ENCODE measurements at places on chromosomes 3 and 15.

DNA sequence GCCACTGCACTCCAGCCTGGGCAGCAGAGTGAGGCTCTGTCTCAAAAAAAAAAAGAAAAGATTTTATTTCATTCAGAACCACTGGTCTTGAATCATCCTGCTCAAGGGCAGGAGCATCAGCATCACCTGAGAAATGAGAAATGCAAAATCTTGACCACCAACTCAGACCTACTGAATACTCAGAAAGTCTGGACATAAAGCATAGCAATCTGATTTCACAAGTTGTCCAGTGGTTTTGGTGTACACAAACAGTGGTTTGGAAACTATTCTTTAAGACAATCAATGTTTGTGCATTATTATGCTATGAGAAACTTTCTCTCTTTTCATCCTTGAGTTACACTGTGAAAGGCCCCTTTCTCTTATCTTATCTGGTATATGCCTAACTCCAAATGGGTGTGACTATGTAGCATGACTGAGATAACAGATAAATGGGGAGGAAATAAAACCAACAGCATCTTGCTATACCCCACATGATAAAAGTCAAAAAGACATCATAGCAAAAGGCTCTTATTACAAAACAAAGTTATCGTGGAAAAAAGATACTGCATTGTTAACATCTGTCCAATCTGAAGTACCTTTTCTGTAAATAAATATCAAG is 174.2 kb upstream of the STT3B start:
- DNase-seq: no peak

DNA sequence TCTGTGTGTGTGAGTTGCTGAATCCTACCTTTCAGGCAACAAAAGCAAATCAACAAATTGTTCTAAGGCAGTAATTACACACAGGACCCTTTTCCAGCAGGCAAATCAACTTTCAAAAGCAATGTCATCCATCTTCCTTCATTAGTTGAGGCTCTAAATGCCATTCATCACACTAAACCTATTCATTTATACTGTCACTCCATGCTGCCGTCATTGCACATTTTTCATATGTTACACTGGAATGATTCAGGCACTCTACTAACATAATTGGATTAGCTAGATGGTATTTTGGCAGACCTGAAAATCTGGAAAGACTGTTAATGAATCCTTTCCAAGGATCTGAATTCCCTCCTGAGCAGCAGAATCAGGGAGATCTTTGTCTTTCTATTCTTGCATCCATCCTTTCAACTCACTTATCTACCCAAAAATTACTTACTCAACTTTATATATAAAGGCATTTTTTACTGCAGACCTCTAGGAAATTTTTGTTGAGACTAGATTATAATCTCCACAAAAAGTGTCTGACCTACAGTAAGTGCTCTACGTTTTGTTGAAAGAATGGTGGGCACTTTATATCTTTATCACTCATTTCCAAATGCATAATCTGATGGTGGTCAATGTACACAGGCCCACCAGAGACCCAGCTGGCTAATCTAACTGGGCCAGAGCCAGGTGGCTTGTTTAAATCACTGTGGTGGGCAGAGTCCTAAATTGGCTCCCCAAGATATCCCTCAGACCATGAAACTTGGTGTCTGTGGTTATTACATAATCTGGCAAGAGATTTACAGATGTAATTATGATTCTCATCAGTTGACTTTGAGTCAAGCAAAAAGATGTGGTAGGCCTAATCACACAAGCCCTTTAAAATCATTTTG is 25.0 kb downstream of the MIX23 start:
- DNase-seq: no peak

- no peak for DNase-seq
Observed at GRCh38 chr3:159852266-159852665, 136.4 kb upstream of the IL12A start.

- DNase-seq: peak; percentile 77
Observed at GRCh38 chr3:108125550-108126071, 34.8 kb upstream of the CD47 start.

- no peak for DNase-seq
Observed at GRCh38 chr3:30511524-30512251, 94.7 kb upstream of the TGFBR2 start.

DNA sequence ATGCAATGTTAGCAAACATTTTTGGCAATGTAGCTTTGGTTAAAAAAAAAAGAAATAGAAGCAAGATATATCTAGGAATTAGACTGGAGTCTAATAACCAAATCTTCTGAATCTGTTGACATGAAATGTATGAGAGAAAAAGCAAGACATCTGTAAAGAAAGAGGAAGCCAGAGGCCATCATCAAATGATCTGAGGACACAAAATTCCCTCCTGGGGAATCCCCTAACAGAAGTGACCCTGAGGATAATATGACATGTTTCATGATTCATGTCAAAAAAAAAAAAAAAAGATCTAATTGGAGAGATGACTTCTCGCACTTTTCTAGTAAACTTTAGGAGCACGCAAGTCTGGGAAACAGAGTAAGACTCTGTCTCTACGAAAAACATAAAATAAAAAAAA is 70.9 kb downstream of the IMPG2 start:
- DNase-seq: no peak

DNA sequence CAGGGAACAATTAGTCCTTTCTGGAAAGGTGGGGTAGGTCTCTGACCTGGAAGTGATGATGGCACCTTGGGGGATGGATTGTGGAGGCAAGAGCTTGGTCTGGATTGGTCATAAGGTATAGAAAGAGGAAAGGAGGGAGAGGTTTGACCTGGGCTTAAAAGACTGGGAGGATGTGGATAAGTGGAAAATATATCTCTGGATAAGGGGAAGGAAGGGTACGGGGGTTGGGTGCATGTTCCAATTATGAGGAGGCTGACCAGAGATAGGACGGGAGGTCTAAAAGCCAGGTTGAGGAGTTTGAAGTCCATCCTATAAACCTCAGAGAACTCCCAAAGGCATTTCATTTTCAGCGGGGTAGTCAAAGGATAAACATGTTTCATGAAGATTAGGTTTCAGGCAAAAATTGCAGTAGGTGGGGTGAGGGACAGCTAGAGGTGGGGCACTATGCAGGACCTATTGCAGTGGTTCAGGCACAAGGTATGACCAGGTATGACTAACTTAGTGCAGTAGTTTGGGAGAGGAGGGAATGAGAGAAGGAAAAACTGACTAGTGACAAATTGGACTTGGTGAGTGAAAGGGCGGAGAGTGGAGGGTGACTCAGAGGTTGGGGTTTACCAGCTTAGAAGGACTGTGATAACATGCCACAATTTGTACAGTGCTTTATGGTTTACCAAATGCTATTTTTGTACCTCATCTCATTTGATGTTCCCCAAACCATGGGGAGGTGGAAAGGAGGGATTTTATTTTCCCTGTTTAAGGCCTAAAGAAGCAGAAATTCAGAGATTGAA is 10.7 kb downstream of the PDE8A start:
- no peak for DNase-seq

DNA sequence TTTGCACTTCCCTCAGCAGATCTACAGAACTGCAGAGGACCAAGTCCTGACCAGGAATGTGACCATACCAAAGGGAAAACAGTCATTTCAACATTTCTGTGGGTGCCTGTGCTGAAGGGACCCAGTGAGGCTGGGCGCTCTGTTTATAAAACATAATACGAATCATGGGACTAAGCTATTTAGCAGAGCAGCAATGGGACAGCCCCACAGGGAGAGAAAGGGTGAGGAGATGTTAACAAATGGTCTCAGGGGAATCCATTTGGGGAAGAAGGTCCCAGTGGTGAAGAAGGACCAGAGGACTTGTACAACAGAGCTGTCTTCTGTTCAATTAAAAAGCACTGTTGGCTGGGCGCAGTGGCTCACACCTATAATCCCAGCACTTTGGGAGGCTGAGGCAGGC is 1025.4 kb downstream of the FHIT start:
- DNase-seq: no peak
